ENCODE measurements at places on chromosomes 3 and 15.

- DNase-seq: no peak
Measured at GRCh38 chr3:131712662-131713061, 209.9 kb upstream of the MRPL3 start.

DNA sequence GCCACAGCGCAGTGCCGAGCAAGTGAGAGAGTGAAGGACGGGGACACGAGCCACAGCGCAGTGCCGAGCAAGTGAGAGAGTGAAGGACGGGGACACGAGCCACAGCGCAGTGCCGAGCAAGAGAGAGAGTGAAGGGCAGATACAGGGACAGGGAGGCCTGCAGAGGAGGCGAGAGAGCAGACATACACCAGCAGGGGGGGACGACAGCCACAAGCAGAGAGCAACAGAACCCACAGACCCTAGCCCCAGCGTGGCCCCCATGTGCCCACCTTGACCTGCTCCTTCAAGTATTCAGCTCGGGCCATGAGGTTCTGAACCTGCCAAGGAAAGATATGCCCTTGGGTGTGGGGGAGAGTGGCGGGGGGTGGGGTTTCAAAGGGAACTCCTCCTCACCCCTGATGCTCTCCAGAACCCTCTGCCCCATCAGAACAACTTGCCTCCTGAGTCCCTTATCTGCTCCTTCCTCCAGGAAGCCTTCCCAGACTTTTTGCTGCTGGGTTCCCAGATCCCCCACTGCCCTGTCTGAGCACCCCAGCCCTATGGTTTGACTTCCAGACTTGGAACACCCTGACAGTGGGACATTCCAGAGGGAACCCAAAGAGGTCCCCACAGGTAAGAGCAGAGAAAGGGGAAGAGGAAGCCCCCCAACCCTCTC, 5.3 kb downstream of the ULK3 start:
- no peak for DNase-seq

DNA sequence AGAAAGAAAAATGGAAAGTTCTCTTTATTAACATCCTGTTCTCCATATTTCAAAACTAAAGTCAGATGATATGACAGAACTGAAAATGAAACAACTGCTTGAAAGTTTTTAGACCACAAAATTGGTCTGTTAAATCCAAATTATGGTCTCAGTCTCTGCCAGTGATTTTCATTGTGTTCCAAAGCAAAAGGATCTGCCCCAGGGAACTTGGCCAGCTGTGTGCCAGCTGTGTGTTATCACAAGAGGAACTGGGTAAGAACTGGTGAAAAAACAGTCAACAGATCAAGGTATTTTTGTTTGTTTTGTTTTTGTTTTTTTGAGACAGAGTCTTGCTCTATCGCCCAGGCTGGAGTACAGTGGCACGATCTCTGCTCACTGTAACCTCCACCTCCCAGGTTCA, 323.3 kb downstream of the CTNNB1 start:
- DNase-seq: no peak

GRCh38 chr3:146283781-146284445, 33.0 kb upstream of the PLSCR4 start:
- DNase-seq: no peak

- DNase-seq: peak; percentile 22
Measured at GRCh38 chr3:123347691-123348264, 101.1 kb downstream of the ADCY5 start.

DNA sequence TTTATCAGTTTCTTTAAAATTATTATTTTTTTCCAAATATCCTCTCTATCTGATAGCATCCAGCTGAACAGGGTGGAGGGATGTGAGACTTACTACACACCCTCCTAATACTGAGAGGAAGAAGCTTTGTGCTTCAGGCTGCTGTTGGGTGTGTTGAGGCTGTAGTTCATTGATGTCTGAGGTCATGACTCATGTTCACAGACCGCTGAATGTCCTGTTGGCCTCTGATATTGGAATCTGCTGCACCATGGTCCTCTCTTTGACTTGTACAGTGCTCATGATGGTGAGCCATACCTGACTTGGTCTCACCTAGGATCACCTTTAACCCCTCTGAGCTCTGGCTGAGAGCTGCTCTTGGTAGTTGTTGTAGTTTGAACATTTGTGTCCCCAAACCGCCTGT, 302.9 kb downstream of the SATB1 start:
- no peak for DNase-seq

DNA sequence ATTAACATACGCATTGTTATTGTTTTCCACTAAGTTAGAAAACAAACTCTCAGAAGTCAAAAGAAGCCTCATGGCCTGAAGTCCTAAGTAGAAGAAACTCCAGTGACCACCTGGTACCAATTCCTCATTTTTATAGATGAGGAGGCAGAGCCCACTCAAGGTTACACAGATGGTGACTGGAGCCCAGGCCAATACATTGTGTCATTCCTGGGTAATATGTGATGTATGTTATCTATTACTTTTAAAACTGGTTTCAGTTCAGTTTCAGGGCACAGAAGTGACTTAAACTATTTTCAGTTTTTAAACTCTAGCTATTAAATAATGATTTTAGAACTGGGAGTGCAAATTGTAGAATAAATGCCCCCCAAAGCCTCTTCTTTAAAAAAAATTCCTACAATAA, 66.7 kb upstream of the STXBP5L start:
- DNase-seq: no peak

DNA sequence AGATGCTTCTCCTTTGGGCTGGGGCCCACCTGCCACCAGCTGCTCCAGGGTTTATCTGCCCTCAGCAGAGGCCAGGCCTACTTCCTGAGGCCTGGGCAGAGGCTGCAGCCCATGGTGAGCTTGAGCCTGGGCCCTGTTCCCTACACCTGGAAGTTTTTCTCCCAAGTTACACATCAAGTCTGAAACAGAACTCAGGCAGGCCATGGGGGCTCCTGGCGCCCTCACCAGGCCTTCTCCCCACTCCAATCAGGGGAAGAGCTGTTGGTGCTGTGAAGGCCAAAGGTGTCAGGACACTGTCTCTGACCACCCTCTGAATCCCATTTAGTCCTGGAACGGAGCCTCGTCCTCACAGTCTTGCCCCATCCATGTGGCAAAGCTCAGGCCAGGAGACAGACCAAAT, 7.3 kb downstream of the VWA5B2 start:
- DNase-seq: no peak

DNA sequence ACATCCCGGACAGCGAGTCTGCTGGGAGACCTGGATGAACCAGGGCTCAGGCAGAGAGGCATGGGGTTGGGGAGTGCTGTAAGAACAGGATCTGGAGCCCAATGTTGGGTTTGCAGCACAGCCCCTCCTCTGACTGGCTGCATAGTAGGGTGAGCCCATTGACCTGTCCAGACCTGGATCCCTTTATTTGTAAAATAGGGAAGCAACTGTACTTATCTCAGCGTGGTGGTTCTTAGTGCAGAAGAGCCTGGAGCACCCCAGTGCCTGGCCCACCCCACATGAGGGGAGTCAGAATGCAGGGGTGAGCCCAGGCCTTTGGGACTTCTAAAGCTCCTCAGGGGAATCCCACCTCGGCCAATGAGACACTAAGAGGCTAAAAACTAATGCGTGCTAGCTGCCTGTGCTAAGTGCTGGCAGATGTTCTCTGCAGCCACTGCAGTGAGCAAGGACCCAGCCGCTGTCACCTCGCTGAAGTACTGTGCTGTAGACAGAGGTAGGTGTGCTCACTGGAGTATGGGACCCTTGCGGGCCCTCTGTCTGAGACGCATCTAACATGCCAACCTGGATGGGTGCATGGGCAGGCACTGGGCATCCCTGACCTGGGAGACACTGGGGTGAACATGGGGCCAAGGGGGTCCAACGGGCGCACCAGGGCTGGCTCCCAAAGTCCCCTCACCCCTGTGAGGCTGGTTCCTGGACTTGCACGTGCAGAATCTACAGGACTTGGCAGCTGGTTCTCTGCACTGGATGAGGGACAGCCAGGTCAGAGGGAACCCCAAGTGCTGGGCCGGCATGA, 95.6 kb downstream of the ATP10A start:
- DNase-seq: no peak

- peak; percentile 61 for DNase-seq
Measured at GRCh38 chr15:74768771-74769342, 13.0 kb upstream of the CSK start.

DNA sequence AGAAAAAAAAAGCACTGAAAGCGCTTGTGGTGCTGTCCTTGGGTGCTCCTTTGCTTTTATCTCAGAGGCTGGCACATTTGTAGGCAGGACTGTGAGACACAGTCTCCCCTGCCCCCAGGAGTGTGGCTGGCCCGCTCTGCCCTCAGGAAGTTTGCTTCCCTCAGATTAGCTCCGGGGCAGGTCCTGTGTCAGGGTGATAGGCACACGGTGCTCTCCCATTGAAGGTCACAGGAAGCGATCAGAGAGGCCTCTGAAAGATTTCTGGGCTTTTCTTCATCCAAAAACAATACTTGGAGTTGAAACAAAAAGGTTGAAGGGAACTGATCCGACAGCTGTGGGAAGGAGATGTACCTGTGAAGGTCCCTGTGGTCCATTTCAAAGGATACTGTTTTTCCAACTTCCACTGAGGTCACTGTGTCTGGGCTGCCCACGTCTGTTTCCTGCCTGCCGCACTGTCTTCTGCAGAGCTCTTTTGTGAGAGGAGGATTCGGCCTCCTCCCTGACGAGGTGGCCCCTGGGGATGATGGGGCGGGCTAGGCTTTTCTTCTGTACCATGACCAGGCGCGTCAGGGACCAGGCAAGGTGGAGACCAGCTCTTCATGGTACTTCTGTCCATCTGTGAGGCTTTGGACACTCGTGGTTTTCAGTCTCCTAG, 330.5 kb upstream of the CTDSPL start:
- no peak for DNase-seq

DNA sequence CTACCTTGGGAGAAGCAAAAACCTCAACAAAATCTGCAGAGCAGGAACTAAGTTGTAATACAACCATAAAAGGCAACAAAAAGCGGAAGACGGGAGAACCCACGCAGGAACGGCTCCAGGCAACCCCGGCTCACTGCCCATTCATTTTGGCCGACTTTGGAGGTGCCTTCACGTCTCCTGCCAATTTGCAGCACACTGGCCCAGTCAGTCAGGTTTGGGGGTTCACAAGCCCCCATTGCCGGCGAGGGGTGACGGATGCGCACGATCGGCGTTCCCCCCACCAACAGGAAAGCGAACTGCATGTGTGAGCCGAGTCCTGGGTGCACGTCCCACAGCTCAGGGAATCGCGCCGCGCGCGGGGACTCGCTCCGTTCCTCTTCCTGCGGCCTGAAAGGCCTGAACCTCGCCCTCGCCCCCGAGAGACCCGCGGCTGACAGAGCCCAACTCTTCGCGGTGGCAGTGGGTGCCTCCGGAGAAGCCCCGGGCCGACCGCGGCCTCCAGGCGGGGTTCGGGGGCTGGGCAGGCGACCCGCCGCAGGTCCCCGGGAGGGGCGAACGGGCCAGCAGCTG, 463 bp downstream of the TERC start:
- peak; percentile 68 for DNase-seq

GRCh38 chr3:138937690-138938055, 9.3 kb downstream of the FOXL2 start:
- no peak for DNase-seq

DNA sequence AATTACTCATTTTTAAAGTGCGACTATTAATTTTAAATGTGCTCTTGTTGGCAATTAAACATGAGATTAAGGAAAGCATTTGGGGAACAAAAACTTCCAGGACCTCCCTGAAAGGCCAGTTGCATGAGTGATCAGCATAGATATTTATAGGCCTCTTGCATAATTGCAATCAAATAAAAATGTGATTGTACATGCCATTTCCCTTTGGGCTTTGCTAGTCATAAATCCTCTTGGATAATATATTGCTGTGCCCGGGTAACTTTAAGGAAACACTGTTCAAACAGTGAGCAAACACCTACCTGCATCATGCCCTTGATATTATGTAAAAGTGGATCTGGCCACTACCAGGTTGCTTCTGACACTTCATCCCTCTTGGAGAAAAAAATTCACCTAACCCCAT, 239.1 kb downstream of the MCTP2 start:
- DNase-seq: no peak

DNA sequence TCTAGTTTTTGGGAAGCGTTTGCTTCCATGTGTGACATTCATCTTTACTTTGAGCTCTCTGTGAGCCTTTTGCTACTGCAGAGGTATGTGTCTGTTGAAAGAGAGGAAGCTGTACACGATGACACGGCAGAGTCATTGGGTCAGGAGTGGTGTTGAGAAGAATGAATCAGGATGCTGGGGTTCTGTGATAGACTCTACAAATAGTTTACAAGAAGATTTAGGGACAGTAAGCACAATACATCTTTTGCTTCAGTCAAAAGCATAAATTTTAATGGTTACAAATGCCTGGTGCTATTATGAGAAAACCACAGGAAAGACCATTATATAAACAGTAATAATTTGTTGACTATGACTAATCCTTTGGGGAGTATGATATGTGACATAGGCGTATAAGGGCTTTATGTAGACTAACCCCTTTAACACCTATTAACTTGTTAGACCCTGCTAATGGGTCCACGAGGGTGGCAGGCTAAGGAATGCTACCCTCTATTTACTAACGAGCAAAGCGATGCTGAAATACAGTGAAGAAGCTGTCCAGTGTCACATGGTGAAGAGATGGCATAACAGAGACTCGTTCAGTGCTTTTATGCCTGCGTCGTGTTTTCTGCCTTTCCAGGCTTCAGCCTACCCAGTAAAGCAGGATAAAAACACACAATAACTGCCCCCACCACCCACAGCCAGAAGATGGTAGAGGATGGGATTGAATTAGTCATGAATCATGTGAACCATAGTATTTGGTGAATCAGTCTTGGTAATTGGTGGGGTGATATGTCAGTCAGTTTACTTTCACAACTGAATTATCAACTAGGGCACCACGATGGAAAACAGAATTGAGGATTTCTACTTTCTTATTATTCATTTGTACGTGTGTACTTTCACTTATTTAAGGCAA, 118.8 kb downstream of the LPP start:
- no peak for DNase-seq

GRCh38 chr3:191376516-191377141, 46.3 kb upstream of the UTS2B start:
- peak; percentile 80 for DNase-seq

GRCh38 chr3:15300323-15301078, 31.9 kb downstream of the SH3BP5 start:
- DNase-seq: no peak

DNA sequence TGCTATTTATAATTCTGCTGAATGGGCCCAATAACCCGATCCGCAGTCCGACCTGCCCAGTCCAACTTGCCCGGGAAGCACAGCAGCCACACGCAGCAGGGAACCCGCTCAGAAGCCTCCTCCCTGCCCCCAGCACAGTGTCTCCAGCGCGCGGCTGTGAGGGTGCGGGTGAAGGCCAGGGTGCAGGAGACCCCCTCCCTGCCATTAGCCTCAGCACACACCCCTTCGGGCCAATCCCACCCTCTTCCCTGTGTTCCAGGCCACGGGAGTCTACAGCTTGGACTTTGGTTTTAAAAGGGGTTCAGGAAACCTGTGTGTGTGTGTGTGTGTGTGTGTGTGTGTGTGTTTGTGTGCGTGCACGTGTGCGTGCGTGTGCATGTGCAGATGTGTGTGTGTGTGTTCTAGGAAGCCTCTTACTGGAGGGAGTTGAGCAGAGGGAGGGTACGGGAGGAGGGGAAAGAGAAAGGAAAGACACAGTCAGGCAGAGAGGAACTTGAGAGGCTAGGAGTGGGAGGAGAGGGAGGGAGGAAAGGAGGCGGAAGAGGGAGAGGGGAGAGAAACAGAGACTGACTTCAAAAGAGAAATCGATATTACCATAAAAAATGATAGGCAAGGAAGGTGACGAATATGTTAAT, 34.2 kb downstream of the ATP2B2 start:
- peak; percentile 4 for DNase-seq

GRCh38 chr3:119913021-119913420, 131.1 kb downstream of the NR1I2 start:
- no peak for DNase-seq

All from umbilical cord (tissue), 2 donors.